Neuronal stem cell (in vitro differentiated cells): ENCODE measurements at places on chromosomes 12 and 14.

GRCh38 chr14:23006544-23007419 lies 3.2 kb downstream of the C14orf93 start:
- DNase-seq: peak; percentile 95

DNA sequence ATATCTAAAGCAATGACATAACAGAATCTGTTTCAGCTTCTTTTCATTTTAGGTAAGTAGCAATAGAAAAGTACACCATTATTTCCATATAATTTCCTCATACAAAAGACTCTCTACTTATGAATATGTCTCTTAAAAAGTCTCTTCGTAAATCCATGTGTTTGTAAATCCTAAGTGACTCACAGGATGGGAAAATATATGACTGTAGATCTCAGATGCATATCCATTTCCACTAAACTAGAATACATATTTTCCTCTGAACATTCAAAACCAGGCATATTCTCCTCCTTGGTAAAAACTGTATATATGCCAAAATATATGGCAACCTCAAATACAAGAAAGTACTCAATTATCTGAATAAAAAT lies 93.6 kb downstream of the TXNDC16 start:
- DNase-seq: no peak

- DNase-seq: no peak
Observed at GRCh38 chr12:105291531-105291930, 39.0 kb upstream of the C12orf75 start.

- DNase-seq: no peak
Observed at GRCh38 chr14:61434311-61434710, 112.9 kb downstream of the PRKCH start.

DNA sequence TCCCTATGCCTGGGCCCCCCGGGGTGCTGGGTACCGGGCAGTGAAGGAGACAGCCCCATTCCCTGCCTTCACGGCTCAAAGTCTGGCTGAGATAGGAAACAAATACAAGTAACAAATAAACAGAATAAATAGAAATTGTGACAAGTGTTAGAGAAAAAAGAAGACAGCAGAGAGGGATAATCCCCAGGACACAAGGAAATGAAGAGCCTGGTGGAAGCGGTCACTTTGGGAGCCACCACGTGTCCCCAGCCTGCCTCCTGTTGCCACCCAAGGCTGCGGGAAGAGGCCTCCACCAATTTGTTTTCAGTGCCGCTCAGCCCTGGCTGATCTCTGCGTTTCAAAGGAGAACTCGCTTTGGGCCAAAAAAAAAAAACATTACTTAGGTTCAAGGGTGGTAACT lies 31.2 kb downstream of the RBM19 start:
- no peak for DNase-seq

DNA sequence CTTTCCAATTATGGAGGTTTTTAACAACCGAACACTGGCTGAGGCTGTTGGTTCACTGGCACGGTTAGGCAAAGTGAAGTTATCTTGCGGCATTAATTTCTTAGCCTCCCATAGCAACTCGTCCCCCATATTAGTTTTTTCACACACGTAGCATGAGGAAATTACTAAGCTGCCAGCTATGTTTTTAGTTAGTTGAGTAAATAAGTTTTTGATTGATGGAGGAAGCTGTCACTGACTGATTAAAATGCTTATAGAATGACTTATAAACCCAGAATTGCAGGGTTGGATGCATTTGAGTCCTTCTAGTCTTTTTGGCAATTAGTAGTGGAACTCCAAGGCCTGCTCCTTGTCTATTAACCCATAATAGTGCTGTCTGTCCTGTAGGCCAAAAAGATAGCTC lies 97.1 kb downstream of the ALG10 start:
- DNase-seq: no peak

DNA sequence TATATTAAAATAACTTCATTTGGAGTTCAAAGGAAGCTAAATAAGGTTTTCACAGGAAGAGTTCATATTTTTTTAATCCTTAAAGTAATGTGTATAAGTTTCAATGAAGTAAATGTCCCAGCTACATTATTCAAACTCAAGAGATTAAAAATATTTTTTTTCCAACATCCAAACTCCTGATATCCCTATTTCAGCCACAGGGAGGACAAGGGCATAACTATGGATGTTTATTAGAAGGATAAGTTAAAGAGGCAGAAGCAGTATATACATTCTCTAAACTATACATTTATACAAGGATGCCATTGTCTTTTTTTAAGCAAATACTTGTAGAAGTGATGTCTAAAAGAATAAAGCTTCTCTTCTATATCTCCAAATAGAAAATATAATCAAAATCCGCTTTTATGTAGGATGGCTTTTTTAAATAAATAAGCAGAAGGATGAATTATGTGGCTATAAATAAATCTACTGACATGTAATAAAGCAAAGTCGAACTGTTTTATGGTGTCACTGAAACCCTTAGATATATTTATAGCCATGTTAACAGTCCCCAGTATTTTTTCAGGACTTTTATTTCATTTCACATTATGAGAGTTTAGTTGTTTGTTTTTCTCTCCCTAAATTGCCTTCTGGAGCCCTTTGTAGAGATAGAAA lies 936.5 kb downstream of the DIO2 start:
- no peak for DNase-seq

DNA sequence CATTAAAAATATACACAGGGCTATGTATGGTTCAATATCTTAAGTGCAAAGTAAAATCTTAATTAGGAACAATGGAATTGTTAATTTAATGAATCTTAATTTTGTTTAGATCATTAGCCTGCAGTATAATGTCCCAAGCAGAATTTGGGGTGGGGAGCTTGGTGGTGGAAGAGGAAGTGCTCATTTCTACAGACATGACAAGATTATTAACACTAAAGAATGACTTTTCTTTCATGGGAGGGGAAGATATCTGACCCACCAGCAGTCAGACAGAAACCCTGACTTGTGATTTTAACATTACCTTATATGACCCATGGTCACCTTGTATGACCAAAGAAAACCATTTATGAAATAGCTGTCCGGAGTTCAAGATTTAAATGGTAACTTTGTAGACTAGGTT lies 41.3 kb upstream of the HIF1A start:
- no peak for DNase-seq

DNA sequence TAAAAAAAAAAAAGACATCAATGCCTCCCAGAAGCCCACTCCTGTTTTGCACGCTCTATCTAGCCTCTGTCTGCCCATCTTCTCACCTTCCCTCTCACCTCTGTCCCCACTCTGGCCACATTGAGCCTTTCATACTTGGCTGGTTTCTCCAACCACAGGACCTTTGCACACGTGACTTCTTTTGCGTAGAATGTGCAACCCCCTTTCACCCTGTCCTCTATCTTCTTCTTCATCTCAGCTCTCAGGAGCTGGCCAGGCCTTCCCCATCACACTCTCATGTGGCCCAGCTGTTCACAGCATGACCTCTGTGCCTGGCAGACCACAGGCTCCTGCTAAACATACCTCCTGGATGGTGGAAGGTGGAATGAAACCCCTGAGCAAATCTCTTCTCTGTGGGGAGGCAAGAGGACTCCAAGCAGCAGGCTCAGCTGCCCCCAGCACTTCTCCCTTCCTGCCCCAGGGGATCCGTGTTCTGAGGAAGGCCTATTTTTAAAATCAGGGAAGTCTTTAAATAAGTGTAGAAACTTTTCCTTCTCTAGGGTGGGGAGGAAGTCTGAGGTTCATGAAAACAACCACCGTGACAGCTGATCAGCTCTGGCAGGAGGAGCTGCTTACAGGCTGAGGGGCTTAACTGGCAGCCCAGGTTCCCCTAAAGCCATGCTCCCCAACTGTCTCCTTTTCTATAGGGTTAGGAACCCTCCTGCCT lies 11.6 kb downstream of the HVCN1 start:
- no peak for DNase-seq

DNA sequence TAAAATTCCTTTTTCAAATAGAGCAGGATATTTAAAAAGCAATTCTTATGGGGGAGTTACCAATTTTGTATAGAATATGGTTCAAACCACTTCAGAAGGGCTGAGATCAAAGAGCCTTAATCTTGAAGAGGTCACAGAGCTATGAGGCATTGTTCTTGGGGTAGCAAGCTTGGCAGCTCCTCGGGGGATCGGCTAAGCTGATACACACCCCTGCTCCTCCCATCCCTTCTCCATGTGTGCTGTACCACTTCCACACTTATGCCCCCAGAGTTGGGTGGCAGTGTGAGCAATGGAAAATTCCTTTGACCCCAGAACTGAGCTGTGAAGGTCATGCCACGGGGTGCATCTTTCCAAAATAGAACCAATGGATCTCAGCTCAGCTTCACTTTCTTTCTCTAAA lies 15.0 kb upstream of the TMEM30B start:
- no peak for DNase-seq

GRCh38 chr14:38721822-38722431 lies 381.1 kb downstream of the SEC23A start:
- DNase-seq: peak; percentile 47

DNA sequence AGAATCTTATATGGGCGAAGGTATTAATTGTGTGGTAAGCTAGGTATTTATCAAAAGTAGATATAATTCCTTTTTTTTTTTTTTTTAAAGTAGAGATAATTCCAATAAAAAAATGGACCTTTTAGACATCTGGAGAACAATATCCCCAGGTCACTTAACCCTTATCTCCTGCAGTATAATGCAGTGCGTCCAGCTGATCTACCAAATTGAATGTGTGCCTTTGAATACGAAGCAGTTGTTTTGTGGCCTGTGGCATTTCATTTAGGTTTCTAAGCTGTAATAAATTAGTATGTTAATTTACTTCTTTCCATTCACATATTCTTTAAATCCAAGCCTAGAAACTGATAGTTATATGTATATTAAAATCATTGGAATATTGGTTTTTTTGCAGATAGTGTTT lies 3.1 kb downstream of the FUT8 start:
- DNase-seq: no peak

DNA sequence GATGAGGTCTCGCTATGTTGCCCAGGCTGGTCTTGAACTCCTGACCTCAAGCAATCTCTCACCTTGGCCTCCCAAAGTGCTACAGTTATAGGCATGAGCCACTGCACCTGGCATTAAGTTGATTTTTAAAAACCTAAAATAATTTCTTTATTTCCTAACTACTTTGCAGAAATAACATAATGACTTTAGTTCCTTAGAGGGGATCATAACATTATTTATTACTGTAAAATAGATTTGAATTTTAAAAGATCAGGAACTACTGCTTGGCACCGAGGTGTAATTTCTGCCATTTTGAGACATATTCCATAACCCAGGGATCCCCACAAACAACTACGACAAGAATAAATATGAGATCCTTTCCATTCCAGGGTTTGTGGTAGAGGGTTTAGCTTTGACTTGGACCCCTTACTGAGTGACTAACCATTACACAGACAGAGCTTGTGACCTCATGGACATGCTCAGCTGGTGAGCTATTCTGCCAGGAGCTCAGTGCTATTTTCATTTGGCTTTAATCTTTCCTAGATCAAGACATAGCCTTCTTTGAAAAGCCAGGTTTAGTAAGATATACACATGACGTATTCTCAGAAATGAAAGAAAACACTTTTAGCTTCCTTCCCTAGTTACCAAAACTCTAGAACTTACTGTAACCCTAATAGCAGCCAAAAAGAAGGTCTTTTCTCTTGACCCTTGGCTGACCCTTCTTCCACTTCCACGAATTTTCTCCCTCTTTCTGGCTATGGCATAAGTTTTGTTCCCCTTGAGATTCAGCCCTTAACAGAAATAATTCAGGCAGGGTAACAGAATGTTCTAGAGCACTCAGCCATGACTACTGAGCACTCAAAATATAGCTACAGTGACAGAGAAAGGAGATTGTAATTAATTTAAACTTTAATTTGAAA lies 75.1 kb upstream of the NUDT4 start:
- no peak for DNase-seq

GRCh38 chr14:89702073-89702875 lies 252.3 kb downstream of the EFCAB11 start:
- DNase-seq: peak; percentile 21

GRCh38 chr14:101215927-101216326 lies 312.4 kb upstream of the RTL1 start:
- no peak for DNase-seq

GRCh38 chr14:99612071-99612737 lies 8.2 kb upstream of the CCDC85C start:
- no peak for DNase-seq

DNA sequence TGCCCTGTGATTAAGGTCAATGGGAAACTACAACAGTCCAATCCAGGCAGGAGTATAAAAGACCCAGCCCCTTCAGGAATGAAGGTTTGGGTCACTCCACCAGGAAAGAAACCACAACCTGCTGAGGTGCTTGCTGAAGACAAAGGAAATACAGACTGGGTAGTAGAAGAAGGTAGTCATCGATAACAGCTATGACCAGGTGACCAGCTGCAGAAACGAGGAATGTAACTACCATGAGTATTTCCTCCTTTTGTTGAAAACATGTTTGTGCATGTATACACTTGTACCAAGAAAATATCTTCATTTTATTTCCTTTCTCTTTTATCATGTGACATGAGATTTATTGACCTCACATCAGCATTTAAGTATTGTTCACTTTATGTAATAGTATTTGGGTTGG lies 409.1 kb downstream of the FOXG1 start:
- no peak for DNase-seq

GRCh38 chr12:25533150-25533549 lies 19.9 kb downstream of the LMNTD1 start:
- DNase-seq: no peak

- no peak for DNase-seq
Observed at GRCh38 chr12:82554529-82554928, 132.2 kb upstream of the TMTC2 start.

- no peak for DNase-seq
Observed at GRCh38 chr12:56243731-56244181, 13.9 kb downstream of the SLC39A5 start.

- DNase-seq: no peak
Observed at GRCh38 chr12:121059031-121059898, 20.2 kb upstream of the OASL start.

- DNase-seq: no peak
Observed at GRCh38 chr12:3461391-3461790, 29.6 kb upstream of the PRMT8 start.

GRCh38 chr12:49910331-49911212 lies 6.9 kb upstream of the FAIM2 start:
- DNase-seq: no peak

DNA sequence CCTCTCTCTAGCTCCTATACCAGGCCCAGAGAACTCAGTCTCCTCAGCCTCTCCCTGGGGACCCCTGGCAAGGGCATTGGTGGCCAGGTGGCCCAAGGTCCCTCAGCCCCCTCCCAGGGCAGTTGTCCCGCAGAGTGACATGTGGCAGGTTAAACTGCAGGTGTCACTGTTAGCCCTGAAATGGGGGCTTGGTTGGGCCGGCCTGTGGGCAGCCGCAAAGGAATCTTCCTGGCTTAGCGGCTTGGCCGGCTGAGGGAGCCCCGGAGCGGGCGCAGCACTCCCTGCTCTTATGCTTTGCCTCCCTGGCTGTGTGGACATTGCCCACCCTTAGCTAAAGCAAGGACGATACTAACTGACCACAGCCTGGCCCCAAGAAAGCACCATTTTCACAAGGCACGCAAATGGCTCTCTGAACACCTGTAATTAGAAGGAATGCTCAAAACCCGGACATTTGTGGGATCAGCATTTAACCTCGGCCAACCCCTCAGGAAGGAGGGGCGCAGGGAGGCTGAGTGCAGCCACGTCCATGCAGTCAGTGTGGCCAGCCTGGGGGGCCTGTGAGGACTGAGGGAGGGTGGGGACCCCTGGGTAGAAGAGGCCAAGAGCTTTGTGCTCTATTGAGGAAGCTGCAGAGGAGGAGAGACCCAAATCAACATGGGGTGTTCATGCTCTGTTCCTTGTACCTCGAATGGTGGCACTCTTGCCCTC lies 82.2 kb downstream of the PAPOLA start:
- peak; percentile 61 for DNase-seq
